ENCODE measurements at places on chromosomes 12 and 14.

DNA sequence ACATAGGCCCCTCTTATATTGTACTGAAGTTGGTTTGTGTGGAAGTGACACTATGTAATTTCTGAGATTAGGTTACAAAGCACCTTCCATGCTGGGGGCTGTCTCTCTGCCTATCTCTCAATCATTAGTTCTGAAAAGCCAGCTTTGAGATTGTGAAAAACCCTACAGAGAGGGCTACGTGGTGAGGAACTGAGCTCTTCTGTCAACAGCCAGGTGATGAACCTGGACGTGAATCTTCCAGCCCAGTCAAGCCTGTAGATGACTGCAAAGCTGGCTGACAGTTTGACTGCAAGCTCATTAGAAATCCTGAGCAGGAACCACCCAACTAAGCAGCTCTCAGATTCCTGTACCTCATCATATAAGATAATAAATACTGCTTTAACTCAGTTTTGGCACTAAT lies 36.3 kb upstream of the BBS10 start:
- no peak for DNase-seq

GRCh38 chr14:101411151-101411550 lies 150.1 kb upstream of the DIO3 start:
- DNase-seq, result no peak

GRCh38 chr12:52821826-52822660 lies 8.1 kb upstream of the KRT4 start:
- no peak for DNase-seq

GRCh38 chr14:41608681-41609390 lies 2.2 kb downstream of the LRFN5 start:
- no peak for DNase-seq

- no peak for DNase-seq
These were observed 196.4 kb upstream of the G2E3 start for GRCh38 chr14:30362369-30363218.

GRCh38 chr14:86501611-86502010 lies 971.7 kb downstream of the FLRT2 start:
- no peak for DNase-seq

DNA sequence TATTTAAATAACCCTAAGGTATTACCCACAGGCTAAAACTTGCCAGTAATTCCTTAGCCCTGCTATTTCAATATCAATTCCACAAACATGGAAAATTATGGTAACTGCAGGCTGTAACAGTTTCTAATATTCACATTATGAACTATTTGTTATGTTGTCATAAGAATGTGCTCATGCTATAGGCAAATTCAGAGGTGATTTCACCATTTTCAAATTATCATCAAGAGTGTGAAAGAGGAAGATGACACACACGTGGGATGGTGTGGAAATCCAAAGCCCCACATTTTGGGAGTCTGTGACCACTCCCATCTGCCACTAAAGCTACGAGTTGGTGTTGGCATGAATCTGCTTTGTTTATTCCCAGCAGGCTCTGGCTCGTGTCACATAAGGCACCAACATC lies 5.9 kb upstream of the MYO1A start:
- no peak for DNase-seq

DNA sequence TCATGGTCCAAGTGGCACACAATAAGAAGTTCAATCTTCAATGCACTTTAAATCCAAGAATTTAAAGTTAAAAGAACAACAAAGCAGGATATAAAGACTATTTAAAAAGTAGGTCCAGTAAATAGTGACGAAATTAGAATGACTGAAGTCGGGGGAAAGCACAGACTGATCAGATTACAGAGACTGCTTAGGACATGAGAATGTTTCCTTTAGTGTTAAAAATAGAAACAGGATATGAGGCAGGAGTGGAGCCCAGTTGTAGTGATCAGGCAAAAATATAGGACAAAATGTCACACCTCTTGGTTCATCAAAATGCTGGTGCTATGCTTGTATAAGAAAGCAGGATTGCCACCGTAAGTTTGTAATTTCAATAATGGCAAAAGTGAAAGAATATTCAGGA lies 52.2 kb upstream of the CD163 start:
- no peak for DNase-seq

DNA sequence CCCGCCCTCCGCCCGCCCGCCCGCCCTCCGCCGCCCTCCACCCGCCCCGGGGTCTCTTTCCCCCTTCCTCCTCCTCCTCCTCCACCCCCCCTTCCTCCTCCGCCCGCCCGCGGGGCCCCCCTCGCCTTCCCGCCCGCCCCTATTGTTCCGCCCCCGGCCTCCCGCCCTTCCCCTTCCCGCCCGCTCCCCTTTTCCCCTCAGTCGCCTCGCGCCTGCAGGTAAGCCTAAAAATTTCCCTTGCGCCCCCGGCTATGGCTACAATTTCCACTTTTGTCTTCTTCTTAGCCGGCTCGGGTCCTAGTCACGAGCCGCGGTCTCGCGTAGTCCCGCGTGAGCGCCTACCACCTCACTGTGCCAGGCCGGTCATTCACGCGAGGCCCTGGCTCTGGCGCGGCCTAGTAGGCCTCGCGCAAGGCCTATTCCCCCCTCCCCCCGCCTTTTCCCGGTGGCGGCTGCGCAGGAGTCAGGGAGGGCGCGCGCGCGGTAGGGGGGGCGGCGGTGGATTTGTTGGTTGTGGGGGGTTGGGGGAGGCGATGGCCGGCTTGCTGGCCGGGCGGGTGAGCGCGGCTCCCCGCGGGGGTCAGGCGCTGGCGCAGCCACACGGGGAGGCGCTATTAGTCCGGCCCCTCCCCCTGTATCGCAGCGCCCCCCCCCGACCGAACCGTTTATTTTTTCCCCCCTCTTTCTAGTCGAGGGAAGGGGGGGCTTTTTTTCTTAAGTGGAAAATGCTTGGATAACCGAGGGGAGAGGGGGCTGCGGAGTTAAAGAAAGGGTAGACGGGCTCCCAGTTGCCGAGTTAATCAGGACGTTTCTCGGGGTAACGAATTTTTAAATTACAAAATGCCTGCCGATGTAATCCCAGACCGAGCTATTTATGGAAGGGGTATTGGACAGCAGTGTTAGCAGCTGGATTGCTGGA lies 516 bp downstream of the PCBP2 start:
- DNase-seq, result peak; percentile 68

Measured in stimulated activated effector memory CD8-positive, alpha-beta T cell treated with anti-CD3 and anti-CD28 coated beads, Interleukin-12 subunit alpha, Interleukin-12 subunit beta, amount 100 ng/mL, for 72 hours (primary cell).